ENCODE measurements at places on chromosomes 5 and 9.

- no peak for DNase-seq
These were observed 111.0 kb upstream of the NFIB start for GRCh38 chr9:14424983-14425382.

DNA sequence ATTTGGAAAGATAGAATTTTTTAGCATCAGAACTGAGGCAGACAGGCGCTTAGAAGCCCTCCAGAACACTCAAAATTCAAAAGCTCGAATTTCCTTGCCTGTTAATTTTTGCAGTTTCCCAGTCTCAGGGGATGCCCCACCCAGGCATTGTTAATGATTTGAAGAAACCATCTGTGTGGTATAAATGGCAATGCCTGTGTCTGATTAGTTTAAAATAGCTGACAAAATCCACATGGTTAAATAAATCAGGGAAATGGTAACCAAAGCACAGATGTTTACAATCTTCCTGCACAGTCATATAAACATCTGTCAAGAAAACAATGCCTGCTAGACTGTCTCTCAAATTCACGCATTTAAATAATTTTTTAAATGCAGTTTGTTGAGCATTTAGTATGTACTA lies 185.2 kb upstream of the RGMB start:
- no peak for DNase-seq

DNA sequence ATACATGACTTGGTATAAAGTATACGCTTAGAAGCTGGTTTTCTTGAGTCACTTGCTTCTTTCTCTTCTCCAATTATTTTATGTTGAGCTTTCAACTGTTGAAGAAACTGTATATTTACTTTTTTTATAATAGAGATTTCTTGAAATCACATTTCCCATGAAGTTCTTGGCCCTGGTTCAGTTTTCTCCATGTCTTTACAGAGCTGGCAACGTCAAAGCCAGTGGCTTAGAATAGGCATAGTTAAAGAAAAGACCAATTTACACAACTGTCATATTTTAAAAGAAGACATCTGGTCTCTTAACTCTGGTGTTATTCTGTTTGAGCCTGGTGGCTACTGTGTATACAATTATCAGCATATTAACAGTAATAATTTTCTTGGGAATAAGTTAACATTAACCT lies 1249.3 kb downstream of the CDH12 start:
- DNase-seq, result no peak

- no peak for DNase-seq
These were observed 65.2 kb downstream of the LRRC70 start for GRCh38 chr5:62643556-62644451.

DNA sequence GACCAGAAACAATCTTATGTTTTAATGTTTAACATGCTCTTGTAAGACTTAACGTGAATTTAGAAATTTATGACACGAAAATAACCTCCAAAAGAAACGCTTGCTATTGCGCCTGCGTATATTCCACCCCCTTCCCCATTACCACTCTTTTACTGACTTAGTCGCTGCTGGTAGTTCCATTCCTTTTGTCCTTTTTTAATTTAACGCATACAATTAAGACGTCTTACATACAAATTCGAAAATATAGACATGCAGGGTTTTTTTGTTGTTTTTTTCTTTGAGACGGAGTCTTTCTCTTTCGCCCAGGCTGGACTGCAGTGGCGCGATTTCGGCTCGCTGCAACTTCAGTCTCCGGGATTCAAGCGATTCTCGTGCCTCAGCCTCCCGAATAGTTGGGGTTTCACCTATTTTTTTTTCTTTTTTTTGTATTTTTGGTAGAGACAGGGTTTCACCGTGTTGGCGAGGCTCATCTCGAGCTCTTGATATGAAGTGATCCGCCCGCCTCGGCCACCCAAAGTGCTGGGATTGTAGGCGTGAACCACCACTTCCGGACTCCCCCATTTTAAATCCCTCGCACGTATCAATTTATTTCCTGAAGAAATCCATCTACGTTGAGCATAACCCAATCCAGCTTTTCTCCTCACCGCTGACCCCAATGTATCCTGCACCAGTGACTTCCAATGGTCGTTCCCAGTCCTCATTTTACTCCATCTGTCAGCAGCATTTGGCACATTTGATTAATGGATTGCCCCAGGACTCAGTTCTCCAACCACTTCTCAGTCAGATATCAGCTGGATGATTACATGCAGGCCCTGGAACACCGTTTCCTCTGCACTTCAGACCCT lies 684 bp upstream of the MED7 start:
- DNase-seq, result no peak

GRCh38 chr5:88396000-88396535 lies 127.4 kb upstream of the TMEM161B start:
- DNase-seq, result no peak

DNA sequence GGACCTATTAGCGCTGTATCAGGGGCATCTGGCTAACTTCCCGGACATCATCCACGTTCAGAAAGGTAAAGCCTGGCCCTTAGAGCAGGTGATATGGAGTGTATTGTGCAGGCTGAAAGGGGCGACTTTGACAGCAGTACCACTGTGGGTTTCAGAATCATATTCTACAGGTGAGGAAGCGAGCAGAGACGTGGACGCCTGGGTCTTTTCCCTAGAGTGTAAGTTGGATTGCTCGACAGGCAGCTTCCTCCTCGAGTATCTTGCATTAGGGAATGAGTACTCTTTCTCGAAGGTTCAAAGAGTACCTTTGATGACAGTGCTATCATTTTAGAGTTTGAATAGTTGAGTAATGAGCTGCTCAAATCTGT lies 1.9 kb downstream of the SNX18 start:
- no peak for DNase-seq

GRCh38 chr5:176407456-176408251 lies 8.7 kb downstream of the CLTB start:
- DNase-seq, result no peak

GRCh38 chr9:28915202-28915930 lies 1342.1 kb upstream of the C9orf72 start:
- no peak for DNase-seq

GRCh38 chr5:44183753-44184152 lies 205.5 kb downstream of the FGF10 start:
- DNase-seq, result no peak

DNA sequence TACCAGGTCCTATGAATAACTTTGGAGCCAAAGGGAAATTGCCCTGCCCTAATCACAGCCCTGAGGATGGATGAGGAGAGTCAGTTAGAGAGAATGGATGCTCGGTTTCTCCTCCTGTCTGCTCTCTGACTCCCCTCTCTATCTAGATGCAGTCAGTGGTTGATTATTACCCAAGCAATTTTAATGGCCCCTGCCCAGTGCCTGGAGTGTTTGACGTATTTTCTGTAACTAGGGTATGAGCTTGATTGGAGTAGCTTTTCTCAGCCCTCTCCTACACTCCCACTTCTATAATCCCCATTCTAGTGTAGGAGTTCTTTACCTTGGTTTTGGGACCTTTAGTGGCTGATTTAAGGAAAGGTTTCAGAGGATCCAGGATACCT lies 60.4 kb downstream of the DOCK2 start:
- no peak for DNase-seq

GRCh38 chr9:79573412-79573923 lies 1.7 kb downstream of the TLE4 start:
- no peak for DNase-seq

DNA sequence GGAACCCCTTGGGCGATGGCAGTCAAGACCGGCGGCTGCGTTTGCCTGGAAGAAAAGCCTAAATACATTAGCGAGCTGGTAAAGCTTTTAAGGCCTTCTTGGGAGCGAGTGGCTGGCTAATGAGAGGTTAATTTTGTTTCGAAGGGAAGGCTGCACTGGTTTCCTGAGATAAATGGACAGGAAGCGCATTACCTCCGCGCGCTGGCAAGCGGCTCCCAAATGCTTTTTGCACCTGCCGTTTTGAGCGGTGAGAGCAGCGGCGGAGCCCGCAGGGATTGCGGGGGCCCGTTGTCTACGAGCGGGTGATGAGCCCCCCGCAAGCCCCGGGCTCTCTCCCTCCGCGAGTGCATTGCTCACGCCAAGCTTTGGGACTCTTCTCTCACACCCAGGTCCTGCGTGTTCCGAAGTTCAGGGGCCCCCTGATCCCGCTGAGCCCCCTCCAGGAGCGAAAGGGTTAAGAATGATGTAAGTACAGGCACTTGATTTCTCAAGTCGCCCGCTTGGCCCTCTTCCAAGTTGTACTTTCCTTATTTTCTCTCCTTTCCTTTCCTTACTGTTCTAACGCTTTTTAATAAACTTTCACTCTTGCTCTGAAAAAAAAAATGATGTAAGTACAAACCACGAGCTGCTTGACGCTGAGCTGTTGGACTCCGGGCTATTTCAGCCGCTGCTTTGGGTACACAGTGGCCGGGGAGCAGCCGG lies 3.1 kb upstream of the RGMB start:
- no peak for DNase-seq

- DNase-seq, result no peak
These were observed 28.6 kb downstream of the RNF44 start for GRCh38 chr5:176508603-176509002.

DNA sequence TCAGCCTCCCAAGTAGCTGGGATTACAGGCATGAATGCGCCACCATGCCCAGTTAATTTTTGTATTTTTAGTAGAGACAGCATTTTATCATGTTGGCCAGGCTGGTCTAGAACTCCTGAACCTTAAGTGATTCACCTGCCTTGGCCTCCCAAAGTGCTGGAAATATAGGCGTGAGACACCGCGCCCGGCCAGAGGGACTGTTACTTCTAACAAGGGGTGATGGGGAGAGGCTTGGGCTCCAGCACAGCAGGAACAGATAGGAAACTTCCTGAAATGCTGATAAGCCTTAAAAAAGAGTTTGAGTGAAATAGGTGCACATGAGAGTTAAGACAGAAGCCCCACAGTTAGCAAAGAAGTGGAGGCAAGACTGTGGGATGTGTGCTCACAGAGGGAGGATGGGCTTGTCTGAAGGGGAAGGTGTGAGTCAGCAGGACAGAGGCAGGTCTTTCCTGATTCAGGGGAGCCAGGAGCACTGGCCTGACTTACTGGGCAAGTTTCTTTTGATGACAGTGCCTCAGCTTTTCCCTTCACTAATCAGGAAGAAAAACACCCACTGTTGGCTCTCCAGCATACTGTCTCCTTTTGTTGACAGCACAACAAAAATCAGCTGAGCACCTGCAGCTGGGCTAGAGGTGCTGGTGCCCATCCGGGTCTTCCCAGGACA lies 68.4 kb downstream of the RAD23B start:
- DNase-seq, result no peak

GRCh38 chr9:115374724-115375268 lies 256.8 kb upstream of the TNC start:
- DNase-seq, result no peak

GRCh38 chr5:74070766-74071165 lies 444.8 kb downstream of the ARHGEF28 start:
- no peak for DNase-seq

DNA sequence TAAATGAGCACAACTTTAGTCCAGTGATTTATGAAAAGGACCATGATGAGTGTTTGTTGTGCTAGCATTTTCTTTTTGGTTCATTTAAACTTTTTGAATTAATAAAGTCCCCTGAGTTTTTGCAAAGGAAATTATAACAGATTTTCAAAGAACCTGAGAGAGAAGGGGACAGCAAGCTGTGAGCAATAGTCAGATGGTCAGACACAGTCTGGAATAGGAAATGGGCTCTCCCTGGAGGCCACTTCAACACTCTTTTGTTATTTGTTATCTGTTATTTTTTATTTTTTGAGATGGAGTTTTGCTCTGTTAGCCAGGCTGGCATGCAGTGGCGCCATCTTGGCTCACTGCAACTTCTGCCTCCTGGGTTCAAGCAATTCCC lies 171.1 kb downstream of the ARHGEF28 start:
- DNase-seq, result no peak

DNA sequence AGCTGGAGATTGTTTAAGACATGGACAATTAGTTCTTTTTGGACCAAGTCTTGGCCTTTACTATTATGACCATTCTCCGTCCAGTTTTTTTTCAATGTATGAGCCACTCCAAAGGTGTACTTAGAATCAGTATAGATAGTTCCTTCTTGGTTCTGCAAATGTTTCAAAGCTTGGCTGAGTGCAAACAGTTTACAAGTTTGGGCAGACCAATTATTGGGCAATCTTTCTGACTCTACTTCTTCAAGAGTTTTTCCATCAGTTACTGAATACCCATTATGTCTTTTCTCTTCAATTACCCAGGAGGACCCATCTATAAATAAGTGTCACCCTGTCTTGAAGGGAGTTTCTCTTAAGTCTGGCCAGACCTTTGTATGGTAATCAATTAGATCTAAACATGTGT lies 15.5 kb downstream of the IFT74 start:
- DNase-seq, result no peak

GRCh38 chr9:127419348-127419747 lies 4.8 kb upstream of the ZNF79 start:
- DNase-seq, result no peak

DNA sequence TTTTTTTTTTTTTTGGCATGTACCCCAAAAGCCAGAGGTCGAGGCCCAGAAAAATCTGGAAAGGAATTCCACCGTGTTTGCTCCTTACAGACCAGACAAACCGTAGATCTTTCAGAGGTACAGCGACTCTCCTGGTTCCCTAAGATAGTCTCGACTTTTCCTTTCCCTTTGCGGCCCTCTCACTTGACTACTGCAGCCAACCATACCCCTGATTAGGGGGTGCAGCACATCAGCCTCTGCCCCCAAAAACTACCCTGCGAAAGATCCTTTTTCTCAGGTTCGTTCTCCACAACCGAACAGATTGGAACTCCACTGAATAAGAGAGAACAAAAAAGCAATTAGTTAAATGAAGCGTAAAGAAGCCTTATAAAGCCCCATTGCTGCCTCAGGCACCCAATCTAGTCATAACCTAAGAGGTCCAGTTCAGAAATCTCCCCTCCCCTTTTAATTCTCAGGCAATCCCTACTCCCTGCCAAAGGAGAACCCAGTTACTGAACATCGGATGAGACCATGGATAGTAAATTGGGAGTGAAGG lies 379 bp upstream of the TICAM2 start:
- no peak for DNase-seq

- DNase-seq, result no peak
These were observed 110.3 kb downstream of the SLC12A2 start for GRCh38 chr5:128193665-128194390.

GRCh38 chr5:3678801-3679200 lies 83.2 kb downstream of the IRX1 start:
- DNase-seq, result no peak

GRCh38 chr5:138757061-138757776 lies 4.0 kb downstream of the CTNNA1 start:
- DNase-seq, result no peak

- no peak for DNase-seq
These were observed 123.6 kb downstream of the C5orf15 start for GRCh38 chr5:133844836-133845235.

- DNase-seq, result no peak
These were observed 880 bp upstream of the CCNG1 start for GRCh38 chr5:163436515-163436914.
